Stimulated activated CD4-positive, alpha-beta T cell treated with anti-CD3 and anti-CD28 coated beads, Interleukin-15, amount 100 ng/mL, for 1 hour (primary cell): ENCODE measurements at places on chromosomes 5 and 9.

- DNase-seq, result no peak
Measured at GRCh38 chr5:144390133-144390532, 219.5 kb downstream of the KCTD16 start.

DNA sequence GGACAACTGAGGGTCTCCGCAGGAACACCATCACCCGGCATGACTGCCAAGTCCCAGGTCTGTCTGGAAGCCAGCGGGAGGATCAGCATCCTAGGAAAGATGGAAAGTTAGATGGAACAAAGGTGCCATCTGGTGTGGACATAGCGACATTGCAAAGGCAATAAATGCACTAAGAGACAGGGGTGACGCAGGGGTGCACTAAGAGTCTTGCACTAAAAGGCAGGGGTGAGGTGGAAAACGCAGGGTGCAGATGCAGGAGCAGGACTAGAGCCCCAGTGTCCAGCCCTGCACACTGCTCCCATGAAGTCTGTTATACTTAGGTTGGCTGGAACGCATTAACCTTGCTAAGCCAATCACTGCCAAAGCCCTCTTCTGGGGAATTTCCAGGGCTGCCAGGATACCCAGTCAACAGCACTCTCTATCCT is 15.5 kb downstream of the ATOX1 start:
- no peak for DNase-seq

GRCh38 chr5:17269201-17269600 is 51.8 kb downstream of the BASP1 start:
- no peak for DNase-seq

- no peak for DNase-seq
Measured at GRCh38 chr9:75233011-75233410, 144.7 kb downstream of the OSTF1 start.

GRCh38 chr9:20144197-20144596 is 355.4 kb upstream of the SLC24A2 start:
- no peak for DNase-seq

DNA sequence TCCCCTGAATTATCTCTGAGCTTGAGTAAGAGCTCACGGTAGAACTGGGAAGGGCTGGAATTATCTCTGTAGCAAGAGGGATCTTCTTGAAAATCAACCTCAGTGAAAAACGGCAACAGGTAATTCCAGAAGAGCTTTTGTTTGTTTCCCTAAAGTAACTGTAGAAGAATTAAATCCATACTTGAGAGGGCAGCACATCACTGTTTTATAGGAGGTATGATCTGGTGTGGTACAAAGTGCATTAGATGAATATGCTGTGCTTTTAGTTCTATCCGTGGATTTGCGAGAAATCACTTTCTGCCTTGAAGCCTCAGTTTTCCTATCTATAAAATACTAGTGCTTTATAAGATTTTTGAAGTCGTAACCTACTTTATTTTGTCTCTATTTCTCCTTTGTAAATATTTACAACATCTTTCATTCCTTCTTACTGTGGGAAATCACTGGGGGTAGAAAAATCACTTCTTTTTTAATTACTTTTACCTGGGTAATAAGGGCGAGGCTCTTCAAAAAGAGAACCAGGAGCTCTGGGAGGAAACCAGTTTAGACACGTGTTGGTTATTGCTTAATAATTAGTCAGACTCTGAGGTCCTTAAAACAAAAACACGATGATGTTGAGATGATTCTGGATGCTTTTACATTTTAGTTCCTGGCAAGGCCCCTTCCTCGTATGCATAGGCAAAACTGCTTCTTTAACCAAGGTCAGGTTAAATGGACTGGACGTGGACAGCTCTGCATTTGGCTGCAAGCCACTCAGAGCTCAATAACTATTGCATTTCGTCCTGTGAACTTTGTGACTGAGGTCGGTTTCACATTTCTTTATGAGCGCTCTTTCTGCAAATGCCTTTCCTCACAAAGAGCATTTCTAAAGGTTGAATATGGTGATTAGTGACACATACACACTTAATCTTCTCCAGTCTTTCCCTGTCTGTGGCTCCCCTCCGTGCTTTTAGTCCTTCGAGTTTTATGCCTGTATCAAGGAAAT is 376.1 kb downstream of the BRINP1 start:
- no peak for DNase-seq

DNA sequence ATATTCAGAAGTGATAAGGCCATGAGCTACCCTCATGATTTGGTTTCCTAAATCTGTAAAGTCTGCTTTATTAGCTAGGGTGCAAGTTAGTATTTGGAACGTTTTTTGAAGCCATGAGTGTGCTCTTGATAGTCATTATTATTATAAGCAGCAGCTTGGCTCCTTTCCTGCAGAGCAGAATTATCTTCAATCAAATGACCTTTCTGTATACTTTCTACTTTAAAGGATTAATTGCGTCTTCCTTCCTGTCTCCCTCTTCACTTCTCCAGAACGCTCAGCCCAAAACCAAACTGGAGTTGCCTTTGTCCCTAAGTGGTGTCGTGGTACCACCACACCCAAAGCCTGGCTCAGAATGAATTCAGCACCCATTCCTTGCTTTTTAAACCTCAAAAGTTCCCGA is 211.3 kb downstream of the ARHGAP26 start:
- DNase-seq, result no peak

DNA sequence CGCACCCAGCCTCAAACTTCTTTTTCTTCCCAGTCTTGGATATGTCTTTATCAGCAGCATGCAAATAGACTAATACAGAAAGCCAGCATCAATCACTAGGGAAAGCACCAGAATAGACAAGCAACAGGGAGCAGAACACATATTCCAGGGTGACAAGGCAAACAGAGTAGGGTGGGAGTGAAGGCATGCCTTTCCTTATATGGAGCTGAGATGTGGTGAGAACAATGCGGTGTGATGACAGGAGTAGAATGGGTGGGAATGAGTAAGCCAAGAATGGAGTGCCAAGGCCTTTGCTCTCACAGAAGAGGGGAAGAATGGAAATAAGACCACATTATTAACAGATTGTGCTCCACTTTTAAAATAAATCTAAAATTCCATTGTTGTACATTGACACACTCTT is 115.6 kb downstream of the CETN3 start:
- no peak for DNase-seq
